EL (cell line): ENCODE measurements at places on chromosomes 3 and 15.
A peak's percentile ranks its signal among the peaks of the same experiment; 100 is the strongest.

DNA sequence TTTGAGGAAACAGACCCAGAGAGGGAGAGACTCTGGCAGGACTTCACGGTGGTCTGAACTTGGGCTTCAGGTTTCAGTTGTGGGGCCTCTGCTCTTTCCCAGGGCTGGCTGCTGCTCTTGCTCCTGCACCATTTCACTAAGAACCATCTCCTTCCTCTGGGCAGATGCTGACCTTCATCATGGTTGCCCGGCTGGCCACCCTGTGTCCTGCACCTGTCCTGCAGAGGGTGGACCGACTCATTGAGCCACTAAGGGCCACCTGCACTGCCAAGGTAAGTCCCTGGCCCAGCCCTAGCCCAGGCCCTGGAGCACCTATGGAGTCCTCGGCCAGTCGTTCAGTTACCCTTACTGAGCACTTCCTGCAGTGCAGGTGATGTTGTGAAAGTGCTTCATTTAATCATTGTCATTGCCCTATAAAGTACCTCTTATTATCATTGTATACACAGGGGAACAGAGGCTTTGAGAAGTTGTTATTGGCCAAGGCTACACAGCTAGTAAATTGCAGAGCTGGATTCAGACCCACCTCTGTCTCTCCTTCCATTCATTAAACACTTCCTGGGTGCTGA, 10.0 kb downstream of the RPL32 start:
- DNase-seq = no peak

GRCh38 chr3:145981056-145981455, 179.9 kb downstream of the PLOD2 start:
- DNase-seq = peak; percentile 2

GRCh38 chr3:132726341-132726823, 4.2 kb upstream of the NPHP3 start:
- DNase-seq = peak; percentile 42

GRCh38 chr3:75248974-75249373, 415.2 kb upstream of the FRG2C start:
- no peak for DNase-seq

DNA sequence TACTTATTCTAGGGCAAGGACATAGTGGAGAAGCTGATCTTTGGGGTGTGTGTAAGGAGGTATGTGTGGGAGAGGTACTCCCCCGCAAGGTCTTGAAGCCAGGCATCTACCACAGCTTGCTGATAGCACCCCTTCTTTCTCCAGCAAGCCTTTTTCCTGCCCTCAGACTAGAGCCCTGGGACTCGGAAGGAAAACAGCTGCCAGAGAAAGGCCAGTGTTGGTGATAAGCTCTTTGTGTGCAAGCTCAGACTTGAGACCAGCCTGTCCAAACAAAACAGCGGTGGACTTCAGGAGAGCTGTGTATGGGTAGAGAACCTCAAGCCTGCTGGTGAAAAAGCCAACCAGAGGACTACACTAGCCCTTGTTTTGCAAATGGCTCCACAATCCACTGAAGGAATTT, 1028.6 kb downstream of the MCTP2 start:
- DNase-seq = no peak

DNA sequence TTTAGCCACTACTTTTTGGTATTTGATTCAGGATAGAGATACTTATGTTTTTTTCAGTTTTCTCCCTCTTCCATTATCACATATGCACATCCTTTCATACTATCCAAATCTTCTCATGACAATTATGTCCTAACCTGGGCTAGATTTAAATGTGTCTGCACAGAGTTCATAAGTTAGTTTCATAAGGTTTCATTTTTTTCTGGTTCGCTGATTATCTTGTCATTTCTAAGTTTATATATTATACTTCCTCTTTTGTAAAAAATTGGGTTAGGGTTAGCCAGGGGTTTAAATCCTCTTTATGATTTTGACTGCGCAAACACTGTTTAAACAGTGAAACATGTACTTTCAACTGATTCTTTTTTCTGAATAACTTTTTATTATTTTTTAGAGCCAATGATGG, 148.6 kb downstream of the SST start:
- DNase-seq = no peak

DNA sequence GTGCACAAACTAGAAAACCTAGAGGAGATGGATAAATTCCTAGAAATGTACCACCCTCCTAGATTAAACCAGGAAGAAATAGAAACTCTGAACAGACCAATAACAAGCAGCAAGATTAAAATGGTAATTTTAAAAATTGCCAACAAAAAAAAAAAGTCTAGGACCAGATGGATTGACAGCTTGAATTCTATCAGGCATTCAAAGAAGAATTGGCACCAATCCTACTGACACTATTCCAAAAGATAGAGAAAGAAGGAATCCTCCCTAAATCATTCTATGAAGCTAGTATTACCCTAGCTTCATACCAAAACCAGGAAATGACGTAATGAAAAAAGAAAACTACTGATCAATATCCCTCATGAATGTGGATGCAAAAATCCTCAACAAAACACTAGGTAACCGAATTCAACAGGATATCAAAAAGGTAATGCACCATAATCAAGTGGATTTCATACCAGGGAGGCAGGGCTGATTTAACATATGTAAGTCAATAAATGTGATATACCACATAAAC, 10.1 kb upstream of the CCR1 start:
- no peak for DNase-seq

DNA sequence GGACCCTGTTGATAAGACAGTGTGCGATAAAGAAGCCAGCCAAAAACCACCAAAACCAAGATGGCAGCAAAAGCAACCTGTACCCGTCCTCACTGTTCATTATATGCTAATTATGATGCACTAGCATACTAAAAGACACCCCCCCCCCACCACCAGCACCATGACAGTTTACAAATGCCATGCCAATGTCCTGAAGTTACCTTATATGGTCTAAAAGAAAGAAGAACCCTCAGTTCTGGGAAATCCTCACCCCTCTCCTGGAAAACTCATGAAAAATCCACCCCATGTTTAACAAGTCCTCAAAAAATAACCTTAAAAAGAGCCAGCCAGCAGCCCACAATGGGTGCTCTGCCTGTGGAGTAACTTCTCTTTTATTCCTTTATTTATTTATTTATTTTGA, 48.4 kb upstream of the ZNF280D start:
- no peak for DNase-seq

GRCh38 chr3:31752305-31753049, 219.8 kb downstream of the STT3B start:
- no peak for DNase-seq

DNA sequence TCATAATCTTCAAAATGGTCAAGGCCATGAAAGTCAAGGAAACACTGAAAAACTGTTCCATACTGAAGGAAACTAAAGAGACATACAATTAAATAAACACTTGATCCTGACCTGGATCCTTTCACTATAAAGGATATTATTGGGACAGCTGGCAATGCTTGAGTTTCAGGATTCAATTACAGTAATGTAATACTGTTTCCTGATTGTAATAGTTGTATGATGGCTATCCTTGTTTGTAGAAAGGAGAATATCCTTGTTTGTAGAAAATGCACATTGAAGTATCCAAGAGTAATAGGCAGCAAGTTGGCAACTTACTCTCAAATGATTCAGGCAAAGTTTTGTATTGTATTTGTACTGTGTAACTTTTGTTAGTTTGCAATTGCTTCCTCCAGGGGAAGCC, 4.6 kb downstream of the CIDEC start:
- DNase-seq = no peak
